ENCODE measurements at places on chromosomes 2 and 18.

- no peak for DNase-seq
These were observed 296.0 kb downstream of the LRRTM1 start for GRCh38 chr2:80008596-80008995.

DNA sequence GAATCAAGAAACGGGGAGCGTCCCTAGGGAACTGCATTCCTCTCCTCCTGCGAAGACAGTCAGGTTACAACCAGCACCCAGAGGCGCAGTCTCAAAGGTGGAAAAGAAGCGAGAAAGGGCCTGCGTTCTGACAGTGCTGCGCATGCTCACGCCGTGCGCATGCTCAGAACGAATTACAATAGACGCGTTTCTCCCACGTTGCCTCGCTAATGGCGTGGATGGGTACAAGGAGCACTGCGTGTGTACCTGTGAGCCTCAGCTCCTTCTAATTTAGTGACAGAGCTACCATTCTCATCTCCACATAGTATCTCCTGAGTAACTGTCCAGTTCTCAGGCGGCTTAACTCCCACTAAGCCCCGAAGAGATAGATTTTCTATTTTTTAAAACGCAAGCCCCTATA is 448.8 kb downstream of the TXNL1 start:
- DNase-seq: no peak

DNA sequence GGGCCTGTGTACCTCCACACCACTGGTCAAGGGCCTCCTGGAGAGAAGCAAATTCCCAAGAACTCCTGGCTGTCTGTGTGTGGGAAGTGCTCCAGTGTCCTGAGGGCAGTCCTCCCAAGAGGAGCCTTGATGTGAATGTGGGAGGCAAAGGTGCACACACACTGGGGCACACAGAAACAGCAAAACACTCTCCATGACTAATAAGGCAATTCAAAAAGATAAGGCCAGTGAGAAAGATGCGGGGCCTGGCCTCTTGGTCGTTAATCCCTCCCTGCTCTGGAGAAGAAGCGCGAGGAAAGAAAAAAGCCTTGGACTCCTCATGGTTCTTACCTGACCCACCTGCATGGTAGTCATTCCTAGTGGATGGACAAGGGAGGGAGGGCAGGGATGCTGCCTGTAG is 373.2 kb downstream of the SLC4A3 start:
- no peak for DNase-seq

- no peak for DNase-seq
These were observed 300.2 kb downstream of the LPIN1 start for GRCh38 chr2:12046641-12047040.

DNA sequence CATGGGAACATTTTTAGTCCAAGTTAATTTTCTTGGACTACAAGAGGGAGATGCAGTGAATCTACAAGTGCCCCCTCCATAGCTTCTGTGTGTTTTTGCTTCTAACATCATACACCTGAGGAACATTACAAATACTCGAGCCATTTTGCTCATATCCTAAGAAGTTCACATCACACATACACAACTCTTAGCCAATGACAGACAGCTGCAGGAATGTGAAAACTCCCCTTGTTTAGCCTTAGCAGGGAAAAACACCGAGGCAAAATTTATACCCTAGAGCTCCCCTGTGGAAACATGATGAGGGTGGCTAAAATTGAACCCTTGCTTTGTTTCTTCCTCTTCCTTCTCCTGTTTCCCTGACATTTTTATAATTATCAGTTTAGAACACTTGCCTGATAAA is 928.3 kb upstream of the NRXN1 start:
- no peak for DNase-seq

DNA sequence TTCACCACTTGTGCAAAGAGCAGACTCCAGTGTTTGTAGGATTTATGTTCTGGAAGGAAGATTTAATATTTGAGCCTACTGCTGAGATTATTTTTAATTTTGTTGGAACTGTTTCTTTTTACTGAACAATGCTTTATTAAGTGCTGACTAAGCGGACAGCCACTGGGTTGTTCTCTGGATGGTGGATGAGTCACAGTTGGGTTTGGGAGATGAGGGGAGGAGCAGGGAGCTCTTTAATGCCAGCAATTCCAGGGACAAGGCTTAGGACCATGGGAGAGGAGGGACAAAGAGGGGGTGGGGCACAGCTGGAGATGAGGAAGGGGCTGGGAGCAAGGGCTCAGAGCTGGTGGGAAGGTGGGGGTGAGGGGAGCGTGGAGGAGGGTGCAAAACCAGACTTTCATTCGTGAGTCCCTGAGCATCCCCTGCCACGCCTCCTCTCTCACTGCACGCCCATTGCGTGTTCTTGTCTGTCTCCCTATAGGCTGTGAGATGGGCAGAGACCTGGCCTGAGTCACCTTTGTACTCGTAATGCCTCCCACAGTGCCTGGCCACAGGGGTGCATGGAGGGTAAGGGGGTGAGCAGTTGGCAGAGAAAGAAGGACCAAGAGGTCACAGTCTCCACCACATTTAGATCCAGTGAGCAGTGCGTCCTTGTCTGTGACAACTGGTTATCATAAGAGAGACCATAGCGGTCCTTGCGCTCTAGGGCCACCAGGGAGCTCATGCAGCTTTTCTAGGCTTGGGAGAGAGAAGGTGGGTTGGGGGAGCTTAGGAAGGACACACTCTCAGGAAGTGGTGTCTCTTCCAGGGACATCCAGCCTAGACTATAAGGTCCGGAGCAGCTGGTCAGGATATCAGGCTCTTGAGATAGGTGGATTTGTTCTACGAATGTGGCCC is 18.4 kb downstream of the SLC4A3 start:
- no peak for DNase-seq

DNA sequence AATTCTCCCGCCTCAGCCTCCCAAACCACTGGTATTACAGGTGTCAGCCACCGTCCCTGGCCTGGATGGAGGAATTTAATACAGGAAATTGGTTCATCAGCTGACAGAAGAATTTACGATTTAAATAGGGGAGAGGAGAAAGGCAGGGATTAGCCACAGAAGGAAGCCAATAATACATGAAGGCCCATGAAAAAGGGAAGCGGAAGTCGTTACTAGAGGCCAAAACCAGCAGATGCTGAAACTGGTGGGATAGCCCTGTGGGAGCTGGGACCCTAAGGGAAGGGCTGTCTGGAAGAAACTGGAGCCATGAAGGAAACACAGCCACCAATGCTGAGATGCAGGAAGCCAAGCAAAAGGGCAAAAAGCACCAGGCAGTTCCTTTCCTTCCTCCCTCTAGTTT is 163.7 kb upstream of the RMP24 start:
- peak; percentile 44 for DNase-seq

DNA sequence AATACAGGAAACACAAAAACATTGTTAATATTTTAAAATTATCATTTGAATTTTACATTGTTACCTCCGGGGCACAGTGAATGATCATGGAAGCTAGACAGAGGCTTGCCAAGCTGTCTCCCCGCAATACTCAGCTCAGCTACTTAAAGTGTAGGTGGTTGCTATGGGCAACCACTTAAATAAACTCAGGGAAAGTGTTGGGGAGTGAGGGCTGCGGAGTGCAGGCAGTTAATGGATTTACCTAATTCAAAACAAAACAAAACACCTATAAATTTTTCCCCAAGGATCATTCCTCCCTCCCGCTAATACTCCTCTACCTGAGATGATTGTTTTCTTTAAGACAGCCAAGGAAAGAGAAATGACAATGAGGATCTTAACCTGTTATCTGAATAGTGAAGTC is 349.5 kb downstream of the TGIF1 start:
- DNase-seq: no peak

GRCh38 chr18:47150029-47150823 is at the start of gene HDHD2:
TSS of gene HDHD2 (minus strand) at chr18:47150500. CDS start at chr18:47136439, 14,061 bp downstream.
- DNase-seq: peak; percentile 81

- no peak for DNase-seq
These were observed 25.2 kb downstream of the FECH start for GRCh38 chr18:57561261-57561660.

DNA sequence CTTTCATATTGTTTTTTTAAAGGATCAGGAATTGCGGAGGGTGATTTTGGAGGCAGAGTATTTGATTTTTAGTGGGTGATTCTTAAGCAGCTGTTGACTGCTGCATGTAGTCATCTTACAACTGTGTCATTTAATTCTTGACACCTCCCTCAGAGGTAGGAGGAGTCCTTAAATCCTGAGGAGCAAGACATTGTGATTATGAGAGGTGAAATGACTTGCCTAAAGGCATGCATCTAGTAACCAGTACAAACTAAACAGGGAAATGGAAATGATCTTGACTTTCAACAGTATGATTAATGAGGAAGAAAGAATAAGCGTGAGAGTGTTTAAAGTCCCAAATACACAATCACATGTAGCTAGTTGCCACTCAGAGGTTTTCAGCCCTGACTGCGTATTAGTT is 440.7 kb downstream of the THSD7B start:
- DNase-seq: no peak

- peak; percentile 83 for DNase-seq
These were observed 16.8 kb upstream of the ITM2C start for GRCh38 chr2:230847883-230848388.

GRCh38 chr18:27073404-27073830 is 111.7 kb downstream of the CHST9 start:
- no peak for DNase-seq

GRCh38 chr2:210007895-210008294 is 5.5 kb downstream of the RPE start:
- peak; percentile 87 for DNase-seq

DNA sequence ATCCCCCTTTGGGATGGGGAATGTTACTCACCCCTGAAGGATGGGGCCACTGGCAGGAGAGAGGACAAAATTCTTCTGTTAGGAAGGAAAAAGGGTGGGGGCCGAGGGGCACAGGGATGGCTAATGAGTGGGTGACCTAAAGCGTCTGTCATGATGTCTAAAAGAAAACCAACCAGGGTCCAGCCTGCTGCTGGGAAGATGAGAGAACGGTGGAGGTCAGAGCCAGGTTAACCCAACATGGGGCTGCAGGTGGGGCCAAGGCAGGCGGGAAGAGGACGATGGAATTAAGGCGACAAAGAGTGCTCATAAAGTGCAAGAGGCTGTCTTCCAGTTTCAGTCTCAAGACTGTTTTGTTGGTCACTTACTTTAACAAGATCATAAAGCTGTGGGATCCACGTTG is 90.2 kb downstream of the SMIM21 start:
- no peak for DNase-seq

- no peak for DNase-seq
These were observed 36.5 kb upstream of the ZFP36L2 start for GRCh38 chr2:43262951-43263350.

DNA sequence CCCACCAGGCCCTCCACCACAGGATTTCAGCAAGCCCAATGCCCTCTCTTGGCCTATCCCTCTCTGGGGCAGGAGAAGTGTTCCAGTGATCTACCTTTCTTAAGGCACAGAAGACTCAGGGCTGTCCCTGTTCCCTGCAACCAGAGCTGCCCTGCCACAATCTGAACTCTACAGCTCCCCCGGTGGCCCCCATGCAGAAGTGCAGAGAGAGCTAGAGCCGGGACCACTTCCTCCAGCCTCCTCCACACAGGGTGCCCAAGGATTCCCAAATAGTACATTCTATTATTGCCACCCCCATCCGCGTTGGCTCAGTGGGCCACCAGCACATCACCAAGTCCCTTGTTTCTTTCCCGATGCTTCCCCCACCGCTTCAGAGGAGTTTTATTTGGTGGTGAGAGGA is 114.8 kb upstream of the PTPRM start:
- peak; percentile 31 for DNase-seq

DNA sequence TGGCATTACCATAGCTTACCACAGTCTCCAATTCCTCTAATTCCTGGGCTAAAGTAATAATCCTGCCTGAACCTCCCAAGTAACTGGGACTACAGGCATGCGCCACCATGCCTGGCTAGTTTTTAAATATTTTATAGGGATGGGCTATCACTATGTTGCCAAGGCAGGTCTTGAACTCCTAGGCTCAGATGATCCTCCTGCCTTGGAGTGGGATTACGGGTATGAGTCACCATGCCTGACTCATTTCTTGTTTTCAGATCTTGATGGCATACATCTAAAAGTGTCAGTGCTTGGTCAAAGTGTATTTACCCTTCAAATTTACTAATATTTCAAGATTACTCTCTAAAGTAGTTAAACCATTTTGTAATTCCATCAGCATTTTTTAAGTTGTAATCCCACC is 9.4 kb upstream of the SOCS6 start:
- DNase-seq: no peak

- no peak for DNase-seq
These were observed 160.5 kb upstream of the DAPL1 start for GRCh38 chr2:158634627-158635026.

DNA sequence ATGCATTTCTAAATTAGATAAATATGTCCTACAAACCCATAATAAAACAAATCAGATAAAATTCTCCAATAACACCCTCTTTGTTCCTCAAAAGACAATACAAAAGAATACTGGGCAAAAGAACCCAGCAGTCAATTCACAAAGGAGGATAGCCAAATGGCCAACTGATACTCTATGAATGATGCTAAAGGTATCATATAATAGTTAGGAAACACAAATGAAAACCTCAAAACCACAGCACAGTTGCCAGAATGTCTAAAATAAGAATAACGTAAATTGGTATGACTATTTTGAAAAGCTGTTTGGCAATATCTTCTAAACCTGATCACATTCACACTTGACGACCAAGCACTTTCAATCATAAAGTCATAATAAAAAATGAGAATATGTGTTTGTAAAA is 315.4 kb downstream of the CDH7 start:
- no peak for DNase-seq

DNA sequence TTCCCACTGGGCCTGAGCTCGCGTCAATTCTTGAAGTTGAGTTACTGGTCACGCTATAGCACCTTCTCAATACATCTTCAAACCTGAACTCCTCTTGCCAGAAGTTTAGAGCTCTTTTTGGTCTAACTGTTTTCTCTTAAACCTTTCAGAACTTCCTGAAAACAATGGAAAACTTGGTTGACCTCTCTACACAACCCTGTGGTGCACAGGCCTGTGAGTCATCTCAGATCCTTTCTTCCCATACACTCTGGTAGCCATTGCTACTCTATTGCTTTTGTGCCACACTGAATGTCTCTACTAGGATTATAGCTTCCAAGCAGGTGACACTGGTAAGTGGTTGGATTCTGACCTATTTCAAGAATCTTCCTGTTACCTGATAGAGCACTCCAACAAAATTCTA is 321.5 kb upstream of the FSIP2 start:
- DNase-seq: no peak

DNA sequence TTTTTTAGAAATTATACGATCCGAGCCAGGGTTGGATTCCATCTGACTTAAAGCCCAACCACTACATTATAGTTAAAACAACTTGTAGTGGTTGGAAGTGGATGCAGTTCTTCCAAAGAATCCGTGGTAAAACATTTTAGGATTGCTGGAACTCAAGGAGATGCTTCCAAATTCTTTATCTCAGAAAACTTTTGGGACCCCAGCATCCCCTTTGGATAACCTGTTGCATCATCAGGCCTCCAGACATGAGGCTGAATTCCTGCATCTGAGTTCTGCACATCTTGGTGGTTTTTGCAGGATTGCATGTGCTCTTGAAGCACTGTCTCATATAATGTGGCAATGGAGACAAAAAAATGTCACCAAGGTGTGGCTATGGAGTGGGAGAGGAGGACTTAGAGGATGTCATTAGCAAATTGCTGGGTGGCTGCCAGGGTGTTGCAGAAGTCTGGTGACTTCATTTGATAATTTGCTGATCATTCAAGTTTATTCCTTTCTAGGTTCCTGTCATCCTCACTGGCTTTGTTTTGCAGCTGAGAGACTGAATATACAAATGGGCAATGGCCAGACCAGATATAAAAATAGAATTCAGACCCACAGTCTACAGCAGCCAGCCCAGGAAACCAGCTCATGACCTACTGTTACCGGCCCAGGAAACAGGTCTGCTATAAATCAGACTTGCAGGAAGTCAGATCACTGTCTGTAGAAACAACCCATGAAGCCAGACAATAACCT is 207.7 kb downstream of the BCL2 start:
- peak; percentile 54 for DNase-seq

- no peak for DNase-seq
These were observed 776.1 kb downstream of the ERBB4 start for GRCh38 chr2:211762479-211762878.

GRCh38 chr2:65164426-65164891 is 34.6 kb upstream of the RAB1A start:
- DNase-seq: peak; percentile 70

Data from inflammatory macrophage (primary cell).